ENCODE measurements at places on chromosomes 5 and 9. TPM values are rescaled to one million over a fixed set of nuclear protein-coding genes. Genes with fewer than 3 reads are reported as not detected.

DNA sequence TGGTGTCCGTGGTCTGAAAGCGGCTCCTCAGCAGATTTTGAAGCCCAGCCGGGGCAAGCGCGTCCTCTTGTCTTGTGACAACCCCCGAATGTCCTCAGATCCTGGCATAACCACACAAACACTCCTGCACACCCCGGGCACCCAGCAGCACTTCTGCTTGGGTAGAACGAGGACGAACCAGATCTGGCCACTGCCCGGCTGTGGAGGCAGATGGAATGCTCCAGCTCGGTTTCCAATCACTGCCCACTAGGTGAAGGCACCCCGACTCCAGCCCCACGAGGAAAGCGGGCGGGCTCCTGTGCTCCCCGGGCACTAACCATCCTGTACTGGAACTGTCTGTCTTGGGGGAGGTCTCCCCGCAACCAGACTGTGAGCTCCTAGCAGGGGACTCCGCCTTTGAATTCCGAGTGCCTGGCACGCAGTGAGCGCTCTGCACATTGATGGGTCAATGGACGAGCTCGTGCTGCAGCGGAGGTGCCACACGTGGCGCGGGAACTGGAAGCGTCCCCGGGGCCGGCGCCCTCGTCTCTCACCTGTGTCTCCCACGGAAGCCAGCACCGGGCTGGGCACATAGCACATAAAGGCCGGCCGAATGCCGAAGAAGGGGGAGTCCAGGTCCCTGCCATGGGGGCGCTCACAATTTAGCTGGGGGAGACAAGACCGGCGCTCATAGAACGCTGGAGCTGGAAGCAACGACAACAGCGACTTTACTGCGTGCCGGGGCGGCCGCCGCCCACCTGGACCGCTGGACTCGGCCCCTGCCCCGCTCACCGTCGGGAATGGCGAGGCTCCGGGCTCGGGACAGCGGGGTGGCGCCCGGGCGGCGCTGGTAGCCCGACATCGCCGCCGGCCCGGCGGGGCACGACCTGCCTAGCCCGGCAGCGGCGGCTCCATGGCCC is 608 bp downstream of the ENTR1 start:
- peak overlapping the region; percentile 88 for H3K27ac ChIP-seq
- peaks cover 50% of the 10 kb centered on the region for H3K36me3 ChIP-seq
- H3K27me3 ChIP-seq: no peaks in the 10 kb centered on the region
- no peak for DNase-seq

DNA sequence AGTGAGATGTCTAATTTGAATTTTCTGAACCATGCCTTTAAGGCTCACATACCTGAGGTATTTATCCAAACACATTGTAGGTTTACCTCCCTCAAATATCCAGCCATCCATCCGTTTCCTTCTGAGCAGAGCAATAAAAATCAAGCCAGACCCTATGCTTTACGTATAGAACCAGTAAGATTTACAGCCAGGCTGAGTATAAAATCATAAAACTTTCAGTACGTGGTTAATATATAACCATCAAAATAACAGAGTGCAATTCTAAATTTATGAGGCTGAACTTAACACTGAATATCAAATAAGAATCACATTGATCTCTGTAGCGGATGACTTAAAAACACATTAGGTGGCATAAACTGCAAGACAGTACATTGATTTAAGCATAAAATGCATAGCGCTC is 877.9 kb upstream of the WWC1 start:
- H3K36me3 ChIP-seq: no peaks in the 10 kb centered on the region
- no peaks in the 10 kb centered on the region for H3K27me3 ChIP-seq
- no peak overlapping the region for H3K4me3 ChIP-seq
- no peak for DNase-seq
- H3K4me1 ChIP-seq: no peaks in the 10 kb centered on the region
- H3K27ac ChIP-seq: no peak overlapping the region

DNA sequence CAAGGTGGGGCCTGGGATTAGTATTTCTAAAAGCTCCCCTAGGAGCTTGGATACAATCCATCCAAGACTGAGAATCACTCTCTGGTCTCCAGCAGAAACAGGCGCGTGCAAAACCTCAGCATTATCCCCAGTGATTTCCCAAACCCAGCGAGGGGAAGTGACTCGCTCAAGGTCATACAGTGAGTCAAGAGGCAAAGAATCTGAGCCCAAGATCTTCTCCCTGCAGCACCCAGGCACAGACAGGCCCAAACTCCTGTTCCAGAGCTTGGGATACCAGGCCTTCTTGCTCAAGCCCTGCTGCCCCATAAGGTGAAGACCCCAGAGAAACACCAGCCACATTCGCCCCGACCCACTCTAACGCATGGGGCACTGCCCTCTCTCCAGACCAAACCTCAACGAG is 33.2 kb downstream of the SHB start:
- DNase-seq: no peak
- no peak overlapping the region for H3K27ac ChIP-seq
- no peaks in the 10 kb centered on the region for H3K36me3 ChIP-seq
- peaks cover 74% of the 10 kb centered on the region for H3K4me1 ChIP-seq
- no peak overlapping the region for H3K4me3 ChIP-seq

DNA sequence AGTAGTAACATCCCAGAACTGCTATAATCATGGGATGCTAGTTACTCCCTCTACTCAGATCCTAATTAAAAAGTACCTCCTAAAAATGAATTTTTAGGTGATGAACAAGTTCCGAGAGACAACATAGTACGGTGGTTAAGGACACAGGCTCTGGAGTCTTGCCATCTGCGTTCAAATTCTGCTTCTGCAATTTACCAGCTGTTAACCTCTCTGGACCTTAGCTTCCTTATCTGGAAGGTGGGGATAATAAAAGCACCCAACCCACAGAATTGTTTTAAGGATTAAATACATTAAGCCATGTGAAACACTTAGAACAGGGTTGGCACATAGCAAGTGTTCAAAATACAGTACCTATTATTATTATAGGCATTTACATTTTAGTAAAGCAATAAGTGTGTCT is 77.5 kb upstream of the XPA start:
- no peaks in the 10 kb centered on the region for H3K36me3 ChIP-seq
- peak; percentile 42 for DNase-seq
- no peak overlapping the region for H3K4me3 ChIP-seq
- H3K4me1 ChIP-seq: no peaks in the 10 kb centered on the region

The BARHL1 gene
- total RNA-seq: not detected
